ENCODE measurements at places on chromosomes 1 and 21. TPM values are rescaled to one million over a fixed set of nuclear protein-coding genes. Genes with fewer than 3 reads are reported as not detected.
A peak's percentile ranks its signal among the peaks of the same experiment; 100 is the strongest.

DNA sequence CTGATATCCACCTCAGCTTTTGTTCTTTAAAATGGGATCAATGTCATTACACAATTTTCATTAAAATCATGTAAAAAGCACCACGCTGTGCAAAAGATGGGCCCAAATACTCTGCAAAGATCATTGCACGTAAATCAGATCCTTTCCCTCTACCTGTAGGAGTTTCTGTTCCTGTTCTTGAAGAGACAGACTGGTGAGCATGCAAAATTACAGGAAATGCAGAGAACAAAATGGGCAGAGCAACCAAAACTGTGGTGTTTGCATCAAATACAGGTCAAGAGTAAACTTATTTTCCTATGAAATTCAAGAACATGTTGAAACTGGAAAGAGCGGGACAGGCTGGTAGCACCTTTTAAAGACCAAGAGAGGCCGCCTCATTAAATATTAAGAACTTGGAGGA, 294.9 kb upstream of the ADGRL2 start:
- no peak overlapping the region for H3K4me3 ChIP-seq
- no peaks in the 10 kb centered on the region for H3K27me3 ChIP-seq
- H3K27ac ChIP-seq, result no peak overlapping the region
- peaks cover 13% of the 10 kb centered on the region for H3K4me1 ChIP-seq

UQCRHL gene
- 2.6 TPM for total RNA-seq

DNA sequence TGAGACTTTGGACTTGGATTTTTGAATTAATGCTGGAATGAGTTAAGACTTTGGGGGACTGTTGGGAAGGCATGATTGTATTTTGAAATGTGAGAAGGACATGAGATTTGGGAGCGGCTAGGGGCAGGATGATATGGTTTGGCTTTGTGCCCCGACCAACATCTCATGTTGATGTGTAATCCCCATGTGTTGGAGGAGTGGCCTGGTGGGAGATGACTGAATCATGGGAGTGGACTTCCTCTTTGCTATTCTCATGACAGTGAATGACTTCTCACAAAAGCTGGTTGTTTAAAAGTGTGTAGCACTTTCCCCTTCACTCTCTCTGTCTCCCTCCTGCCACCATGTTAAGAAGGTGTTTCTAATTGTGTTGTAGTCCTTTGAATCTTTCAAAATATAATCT, 9.3 kb upstream of the PHGDH start:
- H3K27ac ChIP-seq, result no peak overlapping the region
- no peaks in the 10 kb centered on the region for H3K27me3 ChIP-seq
- peaks cover 32% of the 10 kb centered on the region for H3K36me3 ChIP-seq
- no peaks in the 10 kb centered on the region for H3K4me1 ChIP-seq
- no peak overlapping the region for H3K4me3 ChIP-seq
- DNase-seq, result no peak

DNA sequence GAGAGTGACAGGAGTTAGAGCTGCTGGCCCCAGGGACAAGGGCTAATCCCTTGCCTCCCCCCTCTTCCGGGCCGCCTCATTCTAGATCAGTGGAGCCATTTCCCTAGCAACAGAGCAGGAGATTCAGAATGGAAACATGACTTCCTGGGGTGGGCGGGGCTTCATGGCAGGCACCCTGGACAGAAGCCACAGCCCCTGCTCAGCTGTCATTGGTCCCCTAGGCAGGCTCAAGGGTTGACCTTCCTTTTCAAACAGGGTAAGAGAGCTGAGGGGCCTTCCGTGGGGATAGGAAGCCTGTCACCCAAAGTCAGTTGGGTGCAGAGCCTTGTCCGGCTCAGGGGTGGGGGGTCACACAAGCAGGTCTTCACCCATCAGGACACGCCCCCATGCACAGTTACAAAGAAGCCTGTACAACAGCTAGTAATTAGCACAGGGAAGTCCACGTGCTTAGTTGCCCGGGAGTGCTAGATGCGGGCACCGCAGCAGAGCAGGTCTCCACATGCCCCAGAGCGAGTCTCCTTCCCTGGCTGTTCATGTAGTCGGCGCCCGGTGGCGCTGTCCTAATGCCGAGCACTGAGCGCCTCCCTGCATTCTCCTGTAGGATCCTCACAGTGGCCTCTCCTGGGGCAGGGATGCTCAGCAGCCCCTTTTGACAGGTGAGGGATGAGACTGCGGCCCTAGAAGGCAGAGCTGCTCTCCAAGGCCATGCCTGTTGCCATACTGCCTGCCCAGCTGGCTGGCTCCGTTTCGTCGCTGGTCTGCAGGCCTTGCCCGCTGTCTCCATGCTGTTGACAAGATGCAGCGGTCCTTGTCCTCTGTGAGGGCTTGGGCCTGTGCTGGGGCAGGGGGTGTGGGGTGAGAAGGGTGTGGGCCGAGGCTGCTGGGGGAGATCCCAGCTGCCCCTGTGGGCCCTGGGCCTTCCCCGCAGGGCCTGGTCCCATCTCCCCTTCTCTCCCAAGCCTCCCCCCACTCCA, 5.1 kb downstream of the TMEM201 start:
- no peaks in the 10 kb centered on the region for H3K27me3 ChIP-seq
- H3K36me3 ChIP-seq, result peaks cover 23% of the 10 kb centered on the region
- no peak overlapping the region for H3K4me3 ChIP-seq
- DNase-seq, result peak; percentile 93
- H3K4me1 ChIP-seq, result peaks cover 5% of the 10 kb centered on the region
- no peak overlapping the region for H3K27ac ChIP-seq

GUCA2A gene
- not detected for total RNA-seq

Data from H9 (cell line).